ENCODE measurements at places on chromosomes 4 and X. TPM values are rescaled to one million over a fixed set of nuclear protein-coding genes. Genes with fewer than 3 reads are reported as not detected.
A peak's percentile ranks its signal among the peaks of the same experiment; 100 is the strongest.

GRCh38 chr4:143411527-143412419 lies 75.1 kb downstream of the GAB1 start:
- peaks cover 18% of the 10 kb centered on the region for H3K27me3 ChIP-seq
- no peaks in the 10 kb centered on the region for H3K36me3 ChIP-seq
- H3K4me3 ChIP-seq, result no peak overlapping the region

Gene ART3
- total RNA-seq, result not detected

Gene FGF5
- not detected for total RNA-seq

DNA sequence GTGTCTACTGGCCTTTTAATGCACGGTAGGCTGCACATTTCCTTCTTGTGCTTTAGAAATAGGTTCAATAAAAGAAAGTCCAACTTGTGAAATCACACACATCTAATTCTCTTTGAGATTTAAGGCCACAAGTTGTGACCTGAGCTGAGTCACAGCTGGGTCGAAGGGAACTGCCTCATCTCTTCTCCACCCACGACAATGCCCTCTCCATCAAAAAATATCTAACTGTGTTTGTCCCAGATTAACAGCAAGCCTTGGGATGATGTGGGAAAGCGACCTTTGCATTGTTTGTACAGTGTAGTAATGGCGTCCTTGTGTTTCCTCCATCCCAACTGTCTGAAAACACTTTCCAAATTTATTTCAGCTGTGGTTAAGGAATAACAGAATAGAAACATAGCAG lies 168.9 kb downstream of the AMELX start:
- H3K4me3 ChIP-seq, result no peak overlapping the region
- H3K27me3 ChIP-seq, result peaks cover 24% of the 10 kb centered on the region
- no peak overlapping the region for H3K27ac ChIP-seq
- DNase-seq, result no peak
- H3K36me3 ChIP-seq, result no peaks in the 10 kb centered on the region

DNA sequence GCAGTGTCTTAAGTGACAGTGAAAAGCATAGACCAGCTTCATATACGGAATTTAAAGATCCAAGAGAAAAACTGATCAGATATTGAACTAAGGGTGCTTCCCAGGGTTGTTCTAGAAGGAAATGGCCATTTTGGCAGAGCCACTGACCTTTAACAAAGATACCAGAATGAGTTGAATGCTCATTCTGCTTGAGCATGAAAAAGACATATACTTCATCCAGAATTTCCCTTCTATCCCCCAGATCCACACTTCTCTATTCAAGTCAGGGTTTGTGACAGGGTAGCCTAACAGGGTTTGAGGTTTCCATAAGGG lies 45.6 kb upstream of the FAM9C start:
- no peak for DNase-seq
- H3K27ac ChIP-seq, result peak overlapping the region; percentile 97
- peak overlapping the region; percentile 81 for H3K4me3 ChIP-seq
- peaks cover 96% of the 10 kb centered on the region for H3K4me1 ChIP-seq
- H3K36me3 ChIP-seq, result peaks cover 5% of the 10 kb centered on the region
- peaks cover 16% of the 10 kb centered on the region for H3K27me3 ChIP-seq

DNA sequence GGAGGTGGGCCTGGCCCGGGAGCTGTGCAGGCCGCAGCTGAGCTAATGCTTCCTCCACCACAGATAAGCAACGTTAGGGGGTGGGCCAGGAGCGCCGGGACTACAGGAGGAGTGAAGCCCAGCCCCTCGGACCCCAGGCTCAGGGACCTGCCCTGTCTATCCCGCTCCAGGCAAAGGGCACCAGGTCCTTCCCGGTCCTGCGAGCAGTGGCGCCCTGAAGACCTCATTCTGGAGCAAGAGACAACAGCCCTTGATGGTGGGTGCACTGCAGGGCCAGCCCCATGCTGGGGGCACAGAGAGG lies 730 bp upstream of the TREX2 start:
- no peak overlapping the region for H3K4me3 ChIP-seq
- H3K36me3 ChIP-seq, result no peaks in the 10 kb centered on the region
- H3K27me3 ChIP-seq, result peaks cover 7% of the 10 kb centered on the region
- H3K4me1 ChIP-seq, result no peaks in the 10 kb centered on the region
- no peak for DNase-seq

GRCh38 chr4:19540859-19541540 lies 710.7 kb upstream of the SLIT2 start:
- H3K27ac ChIP-seq, result no peak overlapping the region
- H3K27me3 ChIP-seq, result no peaks in the 10 kb centered on the region

Gene SPP1
- not detected for total RNA-seq

Gene HSFX3
- not detected for total RNA-seq

DNA sequence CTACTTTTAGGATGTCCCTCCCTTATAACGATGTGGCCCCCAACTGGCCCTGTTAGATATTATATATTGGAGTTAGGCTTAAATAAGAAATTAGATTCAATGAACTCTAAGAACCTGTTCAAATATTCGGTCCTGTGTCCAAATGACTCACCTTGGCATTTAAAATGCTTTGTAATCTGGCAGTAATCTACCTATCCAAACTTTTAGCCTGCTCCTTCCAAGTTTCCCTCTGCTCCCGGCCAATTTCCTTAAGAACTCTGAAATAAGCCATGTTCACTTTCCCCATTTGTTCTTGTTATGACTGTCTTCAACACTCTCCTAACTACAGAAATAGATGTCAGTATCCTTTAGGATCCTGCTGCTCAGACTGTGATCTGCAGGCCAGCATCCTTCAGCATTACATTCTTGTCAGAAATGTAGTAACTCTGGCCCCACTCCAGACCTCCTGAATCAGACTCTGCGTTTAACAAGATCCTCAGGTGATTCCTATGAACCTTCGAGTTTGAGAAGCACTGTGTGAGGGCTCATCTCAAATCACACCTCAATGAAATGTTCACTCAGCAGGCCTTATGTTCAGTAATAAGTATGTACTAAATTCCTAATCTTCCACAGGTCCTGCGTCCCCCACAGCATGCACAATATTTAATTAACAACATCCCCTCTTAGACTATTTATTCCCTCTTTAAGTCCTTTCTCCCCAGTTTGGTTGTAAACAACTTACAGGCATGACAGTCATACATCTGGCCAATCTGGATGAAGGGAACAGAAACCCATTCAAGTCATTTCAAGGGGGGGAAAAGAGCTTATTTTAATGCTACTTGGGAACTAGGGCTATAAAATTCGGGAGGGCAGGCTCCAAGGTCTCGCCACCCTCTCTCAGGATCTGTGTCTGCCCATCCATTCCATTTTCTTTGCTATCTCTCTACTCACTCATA lies 3.0 kb downstream of the ATP8A1 start:
- no peaks in the 10 kb centered on the region for H3K27me3 ChIP-seq
- H3K4me1 ChIP-seq, result peaks cover 80% of the 10 kb centered on the region
- no peak for DNase-seq
- H3K27ac ChIP-seq, result peak overlapping the region; percentile 92
- H3K4me3 ChIP-seq, result peak overlapping the region; percentile 89

Gene ADAMTS3
- total RNA-seq, result not detected

DNA sequence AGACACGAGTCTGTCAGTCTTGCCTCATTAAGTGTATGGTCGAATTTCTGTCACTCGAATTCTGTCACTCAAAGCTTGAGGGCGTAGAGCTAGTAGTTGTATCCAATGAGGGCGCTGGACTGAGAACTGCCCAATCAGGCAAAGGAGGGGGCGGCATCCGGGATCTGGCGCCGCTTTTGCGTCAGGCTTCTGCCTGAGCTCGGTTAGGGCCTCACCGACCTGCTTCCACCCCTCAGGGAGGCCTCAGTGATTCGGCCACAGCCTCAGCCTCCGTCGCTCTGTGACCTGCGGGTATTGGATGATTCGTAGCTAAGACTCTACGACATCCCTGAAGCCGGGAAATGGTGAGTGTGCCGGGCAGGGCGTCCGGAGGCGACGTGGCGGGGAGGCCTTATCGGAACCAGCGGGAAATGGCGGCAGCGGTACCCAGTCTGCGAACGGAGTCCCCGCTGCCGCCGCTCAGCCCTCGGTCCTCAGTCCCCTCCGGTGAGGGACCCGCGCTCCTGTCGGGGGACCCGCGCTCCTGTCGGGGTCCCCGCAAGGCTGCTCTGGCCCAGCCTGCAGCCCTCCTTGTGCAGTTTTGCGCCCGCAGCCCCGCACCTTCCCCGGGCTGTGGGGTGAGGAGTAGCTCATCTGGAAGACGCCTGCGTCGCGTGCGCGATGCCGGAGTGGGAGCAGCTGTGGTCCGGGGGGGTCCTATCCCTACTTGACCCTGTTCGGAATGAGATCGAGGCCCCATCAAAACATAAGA lies 88.3 kb downstream of the ZNF718 start:
- H3K4me1 ChIP-seq, result peaks cover 11% of the 10 kb centered on the region
- H3K27me3 ChIP-seq, result no peaks in the 10 kb centered on the region
- no peak for DNase-seq
- no peak overlapping the region for H3K4me3 ChIP-seq
